ENCODE measurements at places on chromosomes 2 and 18. TPM values are rescaled to one million over a fixed set of nuclear protein-coding genes. Genes with fewer than 3 reads are reported as not detected.

GRCh38 chr2:8243748-8244400 lies 438.0 kb upstream of the ID2 start:
- DNase-seq: no peak

The MCFD2 gene
- 41.2 TPM for total RNA-seq

The IL18RAP gene
- 0.52 TPM for total RNA-seq

The CYP1B1 gene
- 2.5 TPM for total RNA-seq

The LRRTM1 gene
- total RNA-seq: 0.34 TPM
